ENCODE measurements at places on chromosomes 7 and 10.
A peak's percentile ranks its signal among the peaks of the same experiment; 100 is the strongest.

- DNase-seq, result no peak
Measured at GRCh38 chr7:121322460-121322859, 6.3 kb upstream of the WNT16 start.

GRCh38 chr7:100266576-100267354, 40.7 kb upstream of the SPDYE3 start:
- DNase-seq, result no peak

DNA sequence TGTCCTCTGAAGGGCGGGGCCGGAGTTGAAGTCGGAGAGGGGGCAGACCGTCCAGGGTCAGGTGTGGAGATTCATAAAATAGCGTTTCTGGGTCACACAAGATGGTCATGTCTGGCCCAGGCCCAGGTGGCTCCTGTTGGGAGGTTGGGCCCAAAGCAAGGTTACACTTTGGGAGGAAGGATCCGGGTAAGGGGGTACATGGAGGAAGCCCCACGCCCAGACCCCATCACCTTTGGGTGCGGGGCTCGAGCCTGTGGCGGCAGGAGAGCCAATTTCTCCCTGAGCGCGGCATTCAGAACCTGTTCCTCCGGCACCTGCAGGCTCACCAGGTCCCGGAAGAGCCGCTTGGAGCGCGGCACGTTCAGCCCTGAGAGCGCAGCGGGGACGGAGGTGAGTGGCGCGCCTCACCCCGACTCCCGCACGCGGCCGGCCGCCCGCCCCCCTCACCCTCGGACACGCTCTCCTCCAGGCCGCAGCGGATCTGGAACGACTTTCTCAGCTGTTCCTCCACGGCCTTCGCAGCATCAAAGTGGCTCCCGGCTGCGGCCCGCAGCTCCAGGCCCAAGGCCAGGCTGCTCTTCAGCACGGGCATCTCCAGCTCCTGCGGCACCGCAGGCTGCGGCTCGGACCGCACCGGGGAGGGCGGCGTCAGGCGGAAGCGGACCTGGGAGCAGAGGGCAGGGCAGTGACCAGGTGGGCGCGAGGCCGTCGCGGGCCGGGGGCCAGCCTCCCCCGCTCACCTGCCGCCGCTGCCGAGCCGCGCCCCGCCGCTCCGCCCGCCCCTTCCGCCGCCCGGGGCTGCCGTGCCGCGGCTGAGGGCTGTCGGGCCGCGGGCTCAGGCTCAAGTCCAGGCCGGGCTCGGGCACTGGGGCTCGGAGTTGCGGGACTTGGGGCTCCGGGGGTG, 644 bp downstream of the PPP1R35 start:
- DNase-seq, result peak; percentile 50

DNA sequence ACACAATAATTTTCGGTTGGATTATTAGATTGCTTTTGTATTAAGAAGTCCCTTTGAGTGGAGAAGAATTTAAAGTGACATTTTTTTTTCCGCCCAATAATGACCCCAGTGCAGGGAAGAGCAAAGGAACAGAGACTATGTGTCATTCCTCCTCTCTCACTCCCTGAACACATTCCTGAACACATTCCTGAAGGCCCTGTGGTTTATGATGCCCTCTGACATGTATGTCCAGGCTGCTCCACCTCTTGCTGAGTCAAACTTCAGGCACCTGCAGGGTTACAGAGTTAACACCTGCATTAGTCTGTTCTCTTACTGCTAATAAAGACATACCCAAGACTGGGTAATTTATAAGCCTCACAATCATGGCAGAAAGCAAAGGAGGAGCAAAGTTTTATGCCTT, 704.0 kb upstream of the LRRN3 start:
- no peak for DNase-seq

DNA sequence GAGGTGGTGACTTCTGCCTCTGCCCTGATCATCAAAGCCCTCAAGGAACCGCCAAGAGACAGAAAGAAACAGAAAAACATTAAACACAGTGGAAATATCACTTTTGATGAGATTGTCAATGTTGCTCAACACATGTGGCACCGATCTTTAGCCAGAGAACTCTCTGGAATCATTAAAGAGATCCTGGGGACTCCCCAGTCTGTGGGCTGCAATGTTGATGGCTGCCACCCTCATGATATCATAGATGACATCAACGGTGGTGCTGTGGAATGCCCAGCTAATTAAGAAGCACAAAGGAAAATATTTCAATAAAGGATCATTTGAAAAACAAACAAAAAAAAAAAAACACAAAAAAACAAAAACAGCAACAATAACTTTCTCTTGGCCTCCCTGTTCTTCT, 59.5 kb upstream of the TOMM7 start:
- no peak for DNase-seq

DNA sequence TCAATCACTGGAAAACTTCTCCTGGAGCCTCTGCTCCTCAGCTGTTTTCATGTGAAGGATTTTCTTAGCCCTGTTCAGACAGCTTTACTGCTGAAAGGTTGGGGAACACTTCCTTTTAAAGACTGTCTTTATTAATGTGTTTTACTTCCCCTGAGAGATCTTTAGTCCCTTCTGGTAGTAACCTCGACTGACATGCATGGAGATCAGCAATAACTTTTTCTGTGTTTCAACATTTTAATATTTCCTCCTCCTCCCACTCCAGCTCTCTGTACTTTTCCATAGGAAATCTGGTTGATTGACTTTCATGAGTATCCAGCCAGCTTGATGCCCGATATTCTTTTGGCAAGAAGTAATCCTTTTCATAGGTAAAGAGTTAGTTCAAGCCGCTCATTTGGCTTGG, 62.7 kb upstream of the STRIP2 start:
- DNase-seq, result no peak

- no peak for DNase-seq
Measured at GRCh38 chr7:94943134-94943533, 35.7 kb downstream of the PPP1R9A start.

DNA sequence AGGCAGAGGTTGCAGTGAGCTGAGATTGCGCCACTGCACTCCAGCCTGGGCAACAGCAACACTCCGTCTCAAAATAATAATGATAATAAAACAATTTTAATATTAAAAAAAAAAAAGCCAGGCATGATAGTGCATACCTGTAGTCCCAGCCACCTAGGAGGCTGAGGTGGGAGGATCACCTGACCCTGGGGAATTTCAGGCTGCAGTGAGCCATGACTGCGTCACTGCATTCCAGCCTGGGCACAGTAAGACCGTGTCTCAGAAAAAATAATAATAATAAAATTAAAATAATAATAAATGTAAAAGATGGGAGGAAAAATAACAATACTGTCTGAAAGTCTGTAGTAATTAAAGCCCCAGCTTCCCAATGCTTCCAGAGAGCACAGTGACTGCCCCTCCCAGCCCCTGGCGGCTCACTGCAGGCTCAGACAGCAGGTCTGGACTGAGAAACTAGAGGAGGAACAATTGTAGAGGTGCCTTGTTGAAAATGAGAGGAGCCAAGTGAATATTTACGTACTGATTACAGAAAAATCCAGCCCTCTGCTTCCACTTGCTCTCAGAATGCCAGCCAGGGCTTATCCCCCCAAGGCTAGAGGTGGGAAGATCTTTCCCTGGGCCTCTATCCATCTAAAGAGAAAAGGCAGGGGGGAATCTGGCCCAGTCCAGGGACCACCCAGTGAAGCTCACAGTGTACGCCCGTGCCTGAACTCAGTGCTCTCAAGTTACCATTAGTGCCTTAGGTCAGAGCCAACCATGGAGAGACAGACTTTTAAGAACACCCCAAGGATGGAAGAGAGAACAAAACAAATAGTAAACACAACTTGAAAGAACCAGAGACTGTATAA, 112.8 kb downstream of the PARD3 start:
- DNase-seq, result no peak

- no peak for DNase-seq
Measured at GRCh38 chr10:112639298-112639697, 192.3 kb downstream of the VTI1A start.
